Activated T-cell treated with anti-CD3 and anti-CD28 coated beads, Interleukin-2, amount 50 U/mL, for 48 hours (primary cell): ENCODE measurements at places on chromosomes 13 and 19.

DNA sequence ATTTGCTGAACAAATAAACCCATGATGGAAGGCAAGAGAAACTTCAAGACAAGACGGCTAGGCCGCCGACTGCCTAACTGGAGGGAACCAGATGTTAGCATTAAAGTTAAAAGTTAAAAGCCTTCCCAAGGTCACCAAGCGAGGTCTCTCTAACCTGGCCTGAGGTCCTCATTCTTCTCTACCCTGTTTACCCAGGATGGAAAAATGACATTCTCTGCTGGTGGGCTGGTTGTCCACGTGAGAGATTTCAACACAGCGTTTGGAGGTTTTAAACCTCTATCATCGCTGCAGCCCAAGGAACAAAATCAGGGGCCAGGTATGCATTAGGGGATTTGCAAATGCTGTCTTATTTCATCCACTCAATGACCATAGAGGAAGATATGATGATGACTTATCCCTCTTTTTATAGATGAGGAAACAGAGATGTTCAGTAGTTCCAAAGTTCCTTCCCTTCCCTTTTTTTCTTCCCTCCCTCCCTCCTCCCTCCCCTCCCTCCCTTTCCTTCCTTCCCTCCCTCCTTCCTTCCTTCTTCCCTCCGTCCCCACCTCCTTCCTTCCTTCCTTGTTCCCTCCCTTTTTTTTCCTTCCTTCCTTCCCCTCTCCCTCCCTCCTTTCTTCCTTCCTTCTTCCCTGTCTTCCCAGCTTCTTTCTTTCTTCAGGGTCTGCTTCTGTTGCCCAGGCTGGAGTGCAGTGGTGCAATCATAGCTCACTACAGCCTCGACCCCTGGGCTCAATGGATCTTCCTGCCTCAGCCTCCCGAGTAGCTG is 79.7 kb downstream of the INSR start:
- DNase-seq, result no peak

GRCh38 chr19:48556163-48556562 is 4.2 kb downstream of the SULT2B1 start:
- no peak for DNase-seq

- DNase-seq, result no peak
These were observed 39.3 kb upstream of the SPART start for GRCh38 chr13:36385489-36385888.

DNA sequence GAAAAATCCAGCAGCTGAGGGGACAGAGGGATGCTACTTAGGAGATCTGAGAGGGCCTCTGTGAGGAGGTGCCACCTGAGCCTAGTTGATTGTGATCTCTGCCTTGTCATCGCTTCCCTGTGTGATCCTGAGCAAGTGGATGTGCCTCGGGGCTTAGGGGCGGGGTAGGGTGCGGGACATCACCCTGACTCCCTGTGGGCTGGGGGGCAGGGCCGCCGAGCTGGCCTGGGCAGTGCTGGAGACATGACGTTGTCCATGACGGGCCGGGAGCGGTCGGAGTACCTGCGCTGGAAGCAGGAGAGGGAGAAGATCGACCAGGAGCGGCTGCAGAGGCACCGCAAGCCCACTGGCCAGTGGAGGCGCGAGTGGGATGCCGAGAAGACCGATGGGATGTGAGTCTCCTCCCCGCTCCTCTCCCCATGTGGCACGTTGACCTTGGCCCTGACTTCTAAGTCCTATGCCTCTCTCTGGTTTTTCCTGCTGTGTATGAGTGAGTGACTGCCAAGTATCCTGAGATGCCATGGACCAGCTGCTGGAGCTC is 8.2 kb upstream of the INAFM1 start:
- no peak for DNase-seq

DNA sequence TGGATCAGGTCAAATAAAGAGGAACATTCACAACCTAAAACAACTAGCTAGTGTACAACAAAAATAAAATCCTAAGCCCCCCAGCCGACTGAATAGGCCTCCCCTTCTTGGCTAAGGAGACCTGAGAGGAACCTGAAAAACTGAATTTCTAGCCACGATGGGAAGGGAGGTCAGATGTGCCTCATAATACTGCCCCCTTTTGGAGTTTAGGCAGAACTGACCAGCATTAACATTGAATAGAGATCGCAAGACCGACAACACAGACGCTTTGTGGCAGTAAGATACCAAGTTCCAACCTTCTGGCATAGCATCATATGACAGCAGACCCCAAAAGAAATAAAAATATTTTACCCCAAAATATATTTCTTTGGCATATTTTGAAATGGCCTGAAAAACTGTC is 15.9 kb downstream of the CBY2 start:
- no peak for DNase-seq

GRCh38 chr19:40458597-40458974 is 7.0 kb downstream of the BLVRB start:
- no peak for DNase-seq
